ENCODE measurements at places on chromosomes 13 and 19. TPM values are rescaled to one million over a fixed set of nuclear protein-coding genes. Genes with fewer than 3 reads are reported as not detected.
A peak's percentile ranks its signal among the peaks of the same experiment; 100 is the strongest.

DNA sequence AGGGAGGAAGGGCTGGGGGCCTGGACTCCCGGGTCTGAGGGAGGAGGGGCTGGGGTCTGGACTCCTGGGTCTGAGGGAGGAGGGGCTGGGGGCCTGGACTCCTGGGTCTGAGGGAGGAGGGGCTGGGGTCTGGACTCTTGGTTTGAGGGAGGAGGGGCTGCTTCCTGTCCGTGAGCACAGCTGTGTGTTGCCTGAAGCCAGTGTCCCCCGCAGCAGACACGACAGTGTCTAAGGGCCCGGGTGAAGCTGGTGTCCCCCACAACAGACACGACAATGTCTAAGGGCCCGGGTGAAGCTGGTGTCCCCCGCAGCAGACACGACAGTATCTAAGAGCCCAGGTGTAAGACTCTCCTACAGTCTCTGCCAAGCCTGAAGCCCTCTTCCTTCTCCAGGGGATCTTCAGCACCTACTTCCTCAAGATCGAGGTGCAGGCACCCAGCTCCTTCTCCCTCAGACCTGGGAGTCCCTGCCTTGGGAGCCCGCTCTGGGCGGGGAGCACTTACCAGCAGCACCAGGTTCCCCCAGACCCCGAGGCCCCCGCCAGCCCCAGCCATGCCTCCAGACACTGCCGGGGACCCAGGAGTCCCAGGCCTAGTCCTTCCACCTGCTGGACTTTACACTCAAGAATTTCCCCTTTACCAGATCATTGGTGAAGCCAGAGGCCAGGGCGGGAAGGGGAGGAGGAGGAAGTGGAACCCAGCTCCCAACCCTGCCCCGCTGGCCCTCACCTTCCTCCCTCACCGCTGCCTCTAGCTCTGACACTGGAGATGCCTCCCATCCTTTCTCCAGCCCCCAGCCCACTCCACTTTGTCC is at the start of gene PTPRH:
Gene PTPRH (minus strand): TSS at position 622 of the 813 bp plus-strand sequence. CDS start 68 bp downstream, at position 554.
- no peak for DNase-seq

- DNase-seq = no peak
Measured at GRCh38 chr19:15104411-15104810, 2.8 kb upstream of the SYDE1 start.

DNA sequence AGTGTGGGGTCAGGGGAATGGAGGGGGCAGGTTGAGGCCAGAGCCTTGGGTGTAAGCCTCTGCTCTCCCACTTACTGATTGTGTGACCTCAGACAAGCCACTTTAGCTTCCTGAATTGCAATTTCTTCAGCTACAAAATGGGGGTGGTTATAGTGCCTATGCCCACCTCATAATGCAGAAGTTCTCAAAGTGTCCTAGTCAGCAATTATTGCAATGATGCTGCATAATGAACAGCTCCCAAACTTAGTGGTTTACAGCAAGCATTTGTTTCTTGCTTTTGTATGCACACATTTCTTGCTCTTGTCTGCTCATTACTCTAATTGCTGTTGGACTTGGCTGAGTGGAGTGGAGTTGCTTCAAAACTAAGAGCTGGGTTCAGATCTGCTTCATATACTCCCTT is 36.0 kb downstream of the CYP4F22 start:
- DNase-seq = no peak

DNA sequence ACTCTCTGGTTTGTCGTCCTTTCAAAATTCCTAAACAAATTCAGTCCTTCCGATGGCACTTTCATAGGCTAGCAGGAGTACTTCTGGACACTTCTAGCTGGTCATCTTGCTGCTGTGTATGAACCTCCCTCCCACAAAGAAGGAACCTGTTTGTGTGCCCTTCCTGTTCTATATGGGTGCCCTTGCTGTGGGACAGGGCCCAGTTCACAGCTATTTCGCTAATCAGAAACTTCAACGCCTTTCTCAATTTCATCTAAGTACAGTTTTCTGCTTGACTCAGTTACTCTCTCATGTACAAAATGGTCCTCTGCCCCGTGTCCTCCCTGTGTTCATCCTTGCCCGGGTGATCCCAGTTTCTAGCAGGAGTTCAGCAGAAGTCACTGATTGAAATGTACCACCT is 96.1 kb downstream of the STARD13 start:
- no peak for DNase-seq

DNA sequence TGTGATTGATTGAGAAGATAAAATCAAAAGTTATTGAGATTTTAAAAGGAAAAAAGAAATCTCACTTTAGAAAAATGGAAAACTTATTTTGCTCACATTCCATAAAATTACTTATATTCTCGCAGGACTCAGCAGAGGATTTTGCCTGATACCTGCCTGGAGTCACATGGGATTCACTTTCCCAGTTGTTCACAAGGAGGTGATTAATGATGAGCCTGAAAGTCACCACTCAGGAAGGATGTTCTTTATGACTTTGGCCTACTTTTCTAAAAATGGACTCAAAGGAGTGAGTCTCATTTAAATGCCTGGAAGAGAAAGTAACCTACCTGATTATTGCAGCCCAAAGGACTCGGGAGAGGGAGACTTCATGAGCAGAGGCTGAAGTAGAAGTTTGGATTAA is 34.5 kb upstream of the FAM216B start:
- DNase-seq = no peak

DNA sequence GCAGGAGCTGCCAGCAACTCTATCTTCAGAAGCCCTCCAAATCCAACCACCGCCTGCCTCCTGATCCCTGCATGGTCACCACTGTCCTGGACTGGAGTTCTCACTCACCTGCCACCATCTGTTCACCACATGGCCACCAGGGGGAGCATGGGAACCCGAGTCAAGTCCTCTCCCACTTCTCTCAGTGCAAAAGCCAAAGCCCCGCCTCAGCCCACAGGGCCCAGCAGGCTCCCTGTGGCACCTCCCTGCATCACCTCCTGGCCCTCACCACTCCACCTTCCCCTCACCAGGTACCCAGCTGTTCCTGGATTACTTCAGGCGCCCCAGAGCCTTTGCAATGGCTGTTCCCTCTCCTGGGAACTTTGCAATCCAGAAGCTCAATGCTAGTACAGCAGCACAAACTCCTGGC is 5.3 kb downstream of the DHPS start:
- peak; percentile 79 for DNase-seq

- no peak for DNase-seq
Measured at GRCh38 chr13:113138792-113139551, 16.4 kb downstream of the F10 start.

MIR17HG gene
- total RNA-seq = 17.5 TPM

DNA sequence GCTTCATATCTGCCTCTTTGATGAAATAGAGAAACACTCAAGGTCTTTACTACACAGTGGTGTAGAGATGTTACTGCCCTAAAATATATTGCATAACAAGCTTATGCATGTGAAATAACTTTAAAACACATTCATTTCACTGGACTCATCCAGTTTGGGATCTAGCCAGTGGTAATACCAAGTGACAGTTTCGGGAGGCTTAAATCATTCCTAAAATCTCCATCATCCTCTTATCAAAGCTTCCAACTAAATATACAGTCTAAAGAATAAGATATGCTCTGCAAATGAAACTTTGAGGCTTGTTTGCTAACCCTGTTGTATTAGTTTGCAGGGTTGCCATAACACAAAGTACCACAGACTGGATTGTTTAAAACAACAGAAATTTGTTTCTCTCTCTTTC is 52.8 kb downstream of the THSD1 start:
- DNase-seq = no peak

DNA sequence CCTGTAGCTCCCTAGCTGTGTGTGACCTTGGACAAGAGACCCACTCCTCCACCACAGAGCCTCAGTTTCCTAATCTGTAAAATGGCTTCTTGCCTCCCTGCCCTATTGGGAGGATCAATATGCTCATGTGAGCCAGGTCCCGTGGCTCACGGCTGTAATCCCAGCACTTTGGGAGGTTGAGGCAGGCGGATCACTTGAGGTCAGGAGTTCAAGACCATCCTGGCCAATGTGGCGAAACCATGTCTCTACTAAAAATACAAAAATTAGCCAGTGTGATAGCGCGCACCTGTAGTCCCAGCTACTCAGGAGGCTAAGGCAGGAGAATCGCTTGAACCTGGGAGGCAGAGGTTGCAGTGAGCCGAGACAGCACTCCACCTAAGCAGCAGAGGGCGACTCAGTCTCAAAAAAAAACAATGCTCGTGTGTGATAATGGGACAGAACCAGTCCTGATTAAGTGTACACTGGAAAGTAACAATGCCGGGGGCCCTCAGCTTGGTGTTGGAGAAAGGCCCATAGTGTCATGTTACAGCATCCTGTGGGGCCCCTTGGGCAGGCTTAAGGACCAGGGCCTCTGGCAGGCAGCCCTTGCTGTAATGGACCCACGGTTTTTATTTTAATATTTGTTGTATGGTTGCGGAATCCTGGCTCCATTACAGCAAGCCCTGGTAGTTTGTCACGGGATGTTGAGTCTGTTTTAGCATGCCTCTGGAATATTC is 6.8 kb downstream of the RPS11 start:
- DNase-seq = peak; percentile 58

GRCh38 chr19:41699968-41700323 is 8.5 kb upstream of the CEACAM5 start:
- no peak for DNase-seq

DNA sequence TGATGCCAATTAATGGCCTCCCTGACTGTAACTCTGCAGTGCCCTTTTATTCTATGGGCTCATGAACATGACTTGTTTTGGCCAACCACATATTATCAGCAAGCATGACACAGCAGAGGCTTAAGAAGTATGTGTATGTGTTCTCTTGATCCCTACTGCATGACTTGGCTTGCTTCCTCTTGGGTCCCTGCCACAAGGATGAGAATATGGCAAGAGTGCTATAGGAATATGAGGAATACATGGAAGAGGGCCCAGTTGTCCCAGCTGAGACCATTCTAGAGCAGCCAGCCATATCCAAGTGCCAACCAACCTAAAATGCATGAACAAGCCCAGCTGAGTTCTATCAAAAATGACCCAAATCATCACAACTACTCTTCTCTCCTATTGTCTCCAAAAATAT is 576.7 kb upstream of the PCDH9 start:
- DNase-seq = no peak

DNA sequence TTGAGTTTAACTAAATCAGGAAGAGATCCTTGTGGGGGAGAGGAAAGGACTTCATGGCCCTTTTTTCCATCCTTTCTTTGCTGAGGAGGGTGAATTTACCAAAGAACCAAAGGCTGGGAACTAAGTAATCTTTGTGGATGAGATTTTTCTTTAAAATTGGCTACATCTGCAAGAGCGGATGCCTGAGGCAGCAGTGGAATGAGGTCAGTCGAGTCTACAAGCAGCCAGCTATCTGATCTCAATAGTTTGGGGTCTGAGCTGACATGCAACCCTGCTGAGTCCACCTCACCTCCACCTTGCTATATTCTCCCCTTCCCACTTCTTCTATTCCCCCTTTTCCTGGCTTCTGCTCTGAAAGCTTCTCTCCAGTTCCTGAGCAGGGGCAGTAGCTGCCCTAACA is 3.6 kb upstream of the DNAJC15 start:
- DNase-seq = no peak

- DNase-seq = no peak
Measured at GRCh38 chr13:98521461-98522247, 55.3 kb downstream of the STK24 start.

GRCh38 chr13:110557610-110558305 is 3.8 kb downstream of the RAB20 start:
- DNase-seq = no peak

DNA sequence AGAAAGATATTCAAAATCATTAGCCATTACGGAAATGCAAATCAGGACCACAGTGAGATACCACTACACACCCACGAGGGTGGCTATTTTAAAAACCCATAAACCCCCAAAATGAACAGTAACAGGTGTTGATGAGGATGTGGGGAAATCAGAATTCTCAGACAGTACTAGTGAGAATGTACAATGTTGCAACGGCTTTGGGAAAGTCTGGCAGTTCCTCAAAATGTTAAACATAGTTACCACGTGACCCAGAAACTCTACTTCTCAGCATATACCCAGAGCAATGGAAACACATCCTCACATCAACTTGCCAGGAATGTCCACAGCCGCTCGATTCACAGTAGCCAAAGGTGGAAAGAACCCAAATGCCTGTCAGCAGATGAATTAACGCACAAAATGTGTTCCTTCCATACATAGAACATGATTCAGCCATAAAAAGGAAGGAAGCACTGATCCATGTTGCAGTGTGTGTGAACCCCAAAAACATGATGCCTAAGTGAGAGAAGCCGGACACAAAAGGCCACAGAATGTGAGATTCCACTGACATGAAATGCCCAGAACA is 7.0 kb downstream of the PLVAP start:
- DNase-seq = no peak
